ENCODE measurements at places on chromosomes 11 and 22.

- DNase-seq, result no peak
These were observed 15.6 kb downstream of the SMC1B start for GRCh38 chr22:45397806-45398205.

- DNase-seq, result no peak
These were observed 2.3 kb downstream of the MTFP1 start for GRCh38 chr22:30427871-30428270.

DNA sequence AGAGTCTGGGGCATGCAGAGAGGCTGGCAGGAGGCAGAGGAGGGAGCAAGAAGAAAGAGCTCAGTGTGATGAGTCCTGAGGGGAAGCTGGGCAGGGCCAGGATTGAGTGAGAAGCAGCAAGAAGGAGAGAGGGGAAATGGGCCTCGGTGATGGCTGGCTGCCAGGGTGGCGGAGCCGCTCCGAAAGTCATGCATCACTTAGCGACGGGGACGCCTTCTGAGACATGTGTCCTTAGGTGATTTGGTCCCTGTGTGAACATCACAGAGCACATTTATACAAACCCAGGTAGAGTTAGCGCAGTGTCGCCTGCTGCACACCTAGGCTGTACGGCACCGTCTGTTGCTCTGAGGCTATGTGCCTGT lies 15.1 kb downstream of the TBC1D22A start:
- DNase-seq, result peak; percentile 35

DNA sequence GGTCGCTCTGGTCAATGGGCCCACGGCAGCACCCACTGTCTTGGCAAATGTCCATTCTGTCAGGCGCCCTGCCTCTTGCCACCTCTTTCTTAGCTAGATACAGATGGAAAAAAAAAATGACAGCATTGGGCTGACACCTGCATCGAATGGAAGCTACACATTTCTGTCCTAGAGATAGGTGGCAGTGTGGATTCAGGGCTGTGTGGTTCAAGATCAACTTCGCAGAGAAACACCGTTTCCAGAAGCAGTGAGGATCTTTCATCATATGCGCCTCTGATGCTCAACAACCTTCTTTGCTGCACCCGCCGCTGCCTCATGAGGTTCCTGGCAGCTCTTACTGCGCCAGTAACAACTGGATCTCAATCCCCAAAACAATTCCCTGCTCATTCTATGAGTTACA lies 236.3 kb downstream of the KIRREL3 start:
- peak; percentile 44 for DNase-seq

GRCh38 chr11:112290493-112290850 lies 29.8 kb upstream of the PLET1 start:
- no peak for DNase-seq

- peak; percentile 74 for DNase-seq
These were observed 798 bp downstream of the AMPD3 start for GRCh38 chr11:10455637-10456487.

DNA sequence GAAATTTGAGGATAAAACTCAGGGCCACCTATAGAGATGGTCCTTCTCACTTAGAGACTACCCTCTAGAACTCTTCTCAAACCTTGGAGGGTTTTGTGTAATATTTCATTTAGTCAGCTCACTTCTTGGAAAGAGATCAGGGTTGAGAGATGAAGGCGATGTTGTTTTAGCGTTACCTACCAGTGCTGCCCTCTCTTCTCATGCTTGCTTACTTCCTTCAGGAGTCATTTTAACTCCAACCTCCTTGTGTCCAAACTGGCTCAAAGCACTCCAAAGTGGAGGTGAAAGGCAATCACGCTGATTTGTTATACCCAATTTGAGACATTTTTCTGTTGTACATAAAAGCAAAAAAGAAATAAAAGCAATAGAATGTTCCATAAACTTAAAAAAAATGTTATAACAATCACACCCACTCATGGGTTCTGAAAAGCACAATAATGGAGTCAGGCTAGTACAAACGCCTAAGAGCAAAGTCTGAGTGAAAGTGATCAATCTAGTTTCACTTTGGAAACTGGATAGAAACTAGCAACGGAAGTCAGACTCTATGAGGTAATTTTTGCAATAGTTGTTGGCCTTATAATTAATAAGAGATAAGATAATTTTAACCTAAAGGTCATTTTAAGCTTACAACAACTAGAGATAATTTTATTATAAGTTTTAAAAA lies 117.1 kb downstream of the MRTFA start:
- no peak for DNase-seq

DNA sequence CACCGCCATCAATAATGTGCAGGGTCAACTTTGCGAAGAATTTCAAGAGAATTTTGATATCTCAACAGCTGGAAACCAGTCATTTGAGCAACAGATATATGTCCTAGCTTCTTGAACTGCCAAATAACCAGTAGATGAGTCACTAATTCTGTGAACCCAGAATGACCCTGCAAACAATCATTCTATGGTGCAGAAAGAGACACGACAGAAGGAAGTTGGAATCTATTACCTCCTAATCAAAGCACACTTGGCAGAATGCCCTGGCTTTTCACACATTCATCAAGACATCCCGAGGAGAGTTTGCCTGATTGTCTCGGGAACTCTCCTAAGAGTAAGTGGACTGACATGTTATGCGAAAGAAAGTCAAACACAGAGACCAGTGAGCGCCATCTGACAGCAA lies 621.1 kb downstream of the OPCML start:
- DNase-seq, result peak; percentile 81

DNA sequence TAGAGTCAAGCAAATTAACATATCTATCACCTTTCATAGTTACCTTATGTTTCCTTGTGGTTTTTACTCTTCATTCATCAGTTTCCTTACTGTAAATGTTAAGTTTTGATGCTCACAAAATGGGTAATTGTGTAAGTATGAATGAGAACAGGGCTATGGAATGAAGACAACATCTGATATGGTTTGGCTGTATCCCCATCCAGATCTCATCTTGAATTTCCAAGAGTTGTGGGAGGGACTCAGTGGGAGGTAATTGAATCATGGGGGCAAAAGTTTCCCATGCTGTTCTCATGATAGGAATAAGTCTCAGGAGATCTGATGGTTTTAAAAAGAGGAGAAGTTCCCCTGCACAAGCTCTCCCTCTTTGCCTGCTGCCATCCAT lies 107.6 kb downstream of the CCDC34 start:
- DNase-seq, result peak; percentile 62

DNA sequence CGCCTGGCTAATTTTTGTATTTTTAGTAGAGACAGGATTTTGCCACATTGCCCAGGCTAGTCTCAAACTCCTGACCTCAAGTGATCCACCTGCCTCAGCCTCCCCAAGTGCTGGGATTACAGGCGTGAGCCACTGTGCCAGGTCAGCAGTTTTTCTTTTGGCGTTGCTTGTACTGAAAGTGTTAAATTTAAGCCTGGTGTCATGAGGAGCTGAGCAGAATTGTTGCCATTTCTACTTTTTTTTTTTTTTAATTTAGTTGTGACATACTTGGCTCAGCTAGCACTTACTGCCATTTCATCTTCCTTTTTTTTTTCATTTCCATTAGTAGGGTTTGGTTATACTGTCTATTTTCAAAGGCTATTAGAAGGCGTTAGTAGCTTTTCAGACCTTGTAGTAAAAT lies 10.7 kb downstream of the TAB1 start:
- no peak for DNase-seq

GRCh38 chr22:42990131-42990838 lies 24.7 kb downstream of the PACSIN2 start:
- DNase-seq, result peak; percentile 87

GRCh38 chr11:10116588-10116987 lies 177.4 kb downstream of the SBF2 start:
- DNase-seq, result no peak

- DNase-seq, result no peak
These were observed 95.7 kb downstream of the PDE2A start for GRCh38 chr11:72578566-72578965.

- DNase-seq, result no peak
These were observed 928.0 kb upstream of the FAT3 start for GRCh38 chr11:91296629-91297028.

GRCh38 chr11:468493-468892 lies 18.4 kb downstream of the PTDSS2 start:
- DNase-seq, result no peak

GRCh38 chr11:10026514-10026913 lies 267.5 kb downstream of the SBF2 start:
- DNase-seq, result no peak

DNA sequence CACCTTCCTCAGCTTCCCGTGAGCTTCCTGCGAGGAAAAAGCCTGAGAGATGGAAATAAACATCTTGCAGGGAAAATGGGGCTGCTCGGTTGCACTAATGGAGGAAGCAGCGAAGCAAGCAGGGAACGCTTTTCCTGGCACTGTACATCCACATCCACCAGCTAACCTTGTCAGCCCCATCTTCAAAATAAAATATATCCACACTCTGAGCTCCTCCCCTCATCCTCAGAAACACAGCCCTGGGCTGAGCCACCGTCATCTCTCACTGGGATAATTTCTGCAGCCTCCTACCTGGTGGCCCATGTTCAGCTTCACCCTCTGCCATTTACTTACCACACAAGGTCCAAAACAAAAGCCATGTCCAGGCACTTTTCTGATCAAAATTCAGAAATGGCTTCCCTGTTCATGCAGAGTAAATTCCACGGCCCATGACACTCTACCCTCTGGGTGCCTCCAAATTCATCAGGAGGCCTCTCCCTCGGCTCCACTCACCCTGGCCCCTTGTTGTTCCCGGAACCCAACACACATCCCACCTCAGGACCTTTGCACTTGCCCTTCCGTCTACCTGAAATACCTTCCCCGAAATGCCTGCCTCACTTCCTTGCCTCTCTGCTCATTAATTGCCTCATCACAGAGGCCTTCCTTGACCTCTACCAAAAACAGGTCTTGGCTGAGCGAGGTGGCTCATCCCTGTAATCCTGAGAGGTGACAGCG lies 13.0 kb downstream of the C11orf86 start:
- no peak for DNase-seq

DNA sequence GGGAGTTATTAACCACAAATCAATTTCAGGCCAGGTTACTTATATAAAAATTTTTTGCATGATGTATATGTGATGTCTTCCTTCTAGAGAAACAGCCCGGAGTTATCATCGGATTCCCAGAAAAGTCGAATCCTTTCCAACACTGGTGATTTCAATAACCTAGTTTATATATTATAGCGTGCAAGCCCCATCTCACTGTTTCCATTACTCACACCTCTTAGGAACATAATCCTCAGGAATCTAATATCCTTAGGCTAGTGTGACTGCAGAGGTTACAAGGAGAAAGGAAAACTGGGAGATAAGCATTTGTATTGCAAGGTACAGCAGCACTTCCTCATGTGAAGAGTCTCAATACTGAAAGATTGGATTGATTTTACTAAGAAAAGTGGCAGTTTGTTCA lies 20.3 kb downstream of the ARHGAP20 start:
- DNase-seq, result no peak

- DNase-seq, result no peak
These were observed at the start of gene OR8B3 for GRCh38 chr11:124398924-124399323. TSS of gene OR8B3 (minus strand) at chr11:124399024. CDS start at chr11:124397351, 1,673 bp downstream.

GRCh38 chr22:46934746-46935491 lies 172.5 kb downstream of the TBC1D22A start:
- DNase-seq, result peak; percentile 88

- DNase-seq, result no peak
These were observed 60.9 kb upstream of the EIF3D start for GRCh38 chr22:36589856-36590255.

- peak; percentile 88 for DNase-seq
These were observed 132.7 kb upstream of the RCN1 start for GRCh38 chr11:31958076-31958735.

DNA sequence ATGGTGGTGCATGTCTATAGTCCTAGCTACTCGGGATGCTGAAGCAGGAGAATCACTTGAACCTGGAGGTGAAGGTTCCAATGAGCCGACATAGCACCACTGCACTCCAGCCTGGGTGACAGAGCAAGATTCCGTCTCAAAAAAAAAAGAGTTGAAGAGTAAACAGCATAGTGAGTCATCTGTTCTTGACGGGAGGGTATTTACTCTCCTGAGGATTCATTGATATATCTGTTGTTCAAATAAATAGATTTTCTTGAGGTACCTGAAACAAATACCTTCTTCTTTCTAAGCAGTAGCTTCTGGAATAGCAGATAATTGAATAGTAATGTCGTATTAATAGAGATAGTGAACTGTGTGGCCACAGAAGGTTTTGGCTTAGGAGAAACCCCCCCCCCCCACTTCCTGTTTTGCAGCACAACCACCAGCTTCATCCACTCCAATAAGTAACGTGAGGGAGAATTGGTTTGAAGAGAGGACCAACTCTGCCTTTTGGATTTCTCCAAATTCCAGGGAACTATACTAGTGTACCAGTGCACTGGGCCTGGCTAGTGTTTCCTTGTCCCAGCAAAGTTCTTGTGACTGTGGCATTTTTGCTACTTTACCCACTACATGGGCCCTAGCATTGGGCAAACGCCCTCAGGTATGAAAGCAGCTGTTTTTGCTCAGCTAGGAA lies 90.0 kb downstream of the PRMT3 start:
- DNase-seq, result no peak

DNA sequence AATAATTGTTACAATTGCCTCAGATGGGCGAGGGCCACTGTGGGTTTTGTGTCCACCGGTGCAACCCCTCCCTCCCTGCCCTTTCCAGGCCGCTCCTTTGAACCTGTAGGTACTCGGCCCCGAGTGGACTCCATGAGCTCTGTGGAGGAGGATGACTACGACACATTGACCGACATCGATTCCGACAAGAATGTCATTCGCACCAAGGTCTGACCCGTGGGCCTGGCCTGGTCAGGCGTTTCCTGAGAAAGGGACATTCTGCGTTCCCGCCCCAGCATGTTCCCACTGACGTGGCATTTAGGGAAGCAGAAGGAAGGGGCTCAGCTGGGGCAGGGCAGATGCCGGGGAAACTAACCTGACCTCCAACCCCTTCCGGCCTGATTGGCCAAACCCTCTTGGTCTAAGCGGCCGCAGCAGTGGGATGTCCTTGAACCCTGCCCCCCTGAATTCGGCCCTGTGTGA lies 10.1 kb downstream of the SIDT2 start:
- DNase-seq, result no peak

DNA sequence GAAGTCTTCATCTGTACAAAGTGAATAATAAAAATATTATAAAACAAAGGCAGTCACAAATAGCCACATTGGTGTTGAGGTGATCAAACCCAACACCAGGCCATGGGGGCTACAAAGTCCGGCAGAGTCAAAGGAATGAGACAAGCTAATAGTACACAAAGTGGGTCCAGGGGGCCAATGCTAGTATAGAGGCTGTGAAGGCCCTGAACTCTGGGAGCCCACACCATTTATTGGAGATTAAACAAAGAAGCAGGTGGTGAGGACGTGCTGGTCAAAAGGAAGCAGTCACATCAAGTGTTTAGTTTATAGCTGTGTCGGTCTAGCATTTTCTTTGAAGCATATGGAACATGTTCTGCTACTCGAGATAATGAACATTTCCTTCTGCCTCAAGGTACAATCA lies 58.6 kb upstream of the CCT8L2 start:
- no peak for DNase-seq

GRCh38 chr11:89184021-89184420 lies 6.3 kb downstream of the TYR start:
- peak; percentile 84 for DNase-seq

- peak; percentile 97 for DNase-seq
These were observed 242.6 kb upstream of the FAT3 start for GRCh38 chr11:91981995-91982394.

DNA sequence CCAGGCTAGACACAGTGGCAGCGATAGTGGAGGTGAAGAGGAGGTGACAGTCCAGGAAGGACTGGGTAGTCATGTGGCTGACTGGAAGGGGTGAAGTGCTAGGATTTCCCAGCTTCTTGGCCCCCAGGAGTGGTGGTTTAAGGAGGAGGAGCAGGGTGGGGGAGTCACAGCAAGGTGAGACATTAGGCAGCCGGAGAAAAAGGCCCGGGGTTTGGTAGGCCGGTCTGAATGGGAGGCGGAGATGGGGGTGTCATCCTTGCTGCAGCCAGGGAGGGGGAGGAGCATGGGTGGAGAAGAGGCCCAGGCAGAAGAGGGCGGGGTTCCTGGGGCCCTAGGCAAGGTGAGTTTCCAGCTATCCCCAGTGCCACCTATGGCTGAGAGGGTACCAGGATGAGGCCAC lies 6.1 kb downstream of the SIPA1 start:
- DNase-seq, result no peak

Data from astrocyte of the hippocampus (primary cell).